Erythroblast (primary cell): ENCODE measurements at places on chromosomes 6 and 20.

GRCh38 chr20:11429168-11429567 is 488.5 kb upstream of the BTBD3 start:
- no peak for DNase-seq

DNA sequence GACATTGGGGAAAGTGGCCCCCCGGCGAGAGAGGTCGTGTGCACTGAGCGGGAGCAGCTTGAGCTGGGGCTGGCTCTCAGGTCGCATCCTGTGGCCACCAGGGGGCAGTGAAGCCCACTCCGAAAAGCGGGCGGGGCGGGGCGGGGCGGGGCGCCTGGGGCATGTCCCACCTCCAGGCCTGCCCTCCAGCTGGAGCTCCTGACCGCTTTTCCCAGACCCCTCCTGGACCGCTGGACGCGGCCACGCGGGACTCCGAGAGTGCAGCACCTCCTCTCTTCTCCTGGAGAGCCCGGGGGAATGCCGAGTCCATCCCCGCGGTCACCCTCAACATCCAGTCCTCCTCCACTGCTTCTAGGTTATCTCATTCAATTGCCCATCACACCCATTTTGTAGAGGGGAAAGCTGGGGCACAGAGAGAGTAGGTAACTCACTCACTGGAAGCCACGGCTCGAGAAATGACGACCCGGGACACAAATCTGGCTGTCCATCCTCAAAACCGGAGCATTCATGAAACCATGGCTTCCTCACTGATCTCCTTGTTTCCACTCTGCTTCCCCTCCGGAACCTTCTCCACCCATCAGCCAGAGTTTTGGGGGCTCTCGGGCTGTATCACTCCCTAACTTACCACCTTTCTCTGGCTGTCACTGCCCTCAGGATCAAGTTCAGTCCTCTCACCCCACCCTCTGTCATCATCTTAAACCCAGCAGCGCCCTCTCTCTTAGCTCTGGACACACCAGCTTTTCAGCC is 24.1 kb downstream of the COX4I2 start:
- DNase-seq = peak; percentile 80

DNA sequence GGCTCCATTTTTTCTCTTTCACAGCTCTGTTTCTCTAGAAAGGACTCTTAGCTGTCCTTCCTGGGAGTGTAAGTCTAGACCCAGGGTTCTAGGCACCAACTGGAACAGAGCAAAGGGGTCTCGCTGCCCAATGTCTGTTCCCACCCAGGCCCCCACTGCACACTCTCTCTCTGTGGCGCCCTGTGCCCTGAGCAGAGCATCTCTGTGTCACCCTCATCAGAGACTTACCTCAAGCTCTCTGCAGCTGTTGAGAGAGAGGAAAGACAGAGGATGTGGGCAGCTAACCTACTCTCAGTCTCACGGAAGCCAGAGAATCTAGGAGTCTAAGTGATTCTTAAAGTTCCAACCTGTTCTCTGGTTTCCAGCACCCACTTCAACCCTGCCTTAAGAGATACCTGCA is 9.5 kb downstream of the NCR2 start:
- no peak for DNase-seq

DNA sequence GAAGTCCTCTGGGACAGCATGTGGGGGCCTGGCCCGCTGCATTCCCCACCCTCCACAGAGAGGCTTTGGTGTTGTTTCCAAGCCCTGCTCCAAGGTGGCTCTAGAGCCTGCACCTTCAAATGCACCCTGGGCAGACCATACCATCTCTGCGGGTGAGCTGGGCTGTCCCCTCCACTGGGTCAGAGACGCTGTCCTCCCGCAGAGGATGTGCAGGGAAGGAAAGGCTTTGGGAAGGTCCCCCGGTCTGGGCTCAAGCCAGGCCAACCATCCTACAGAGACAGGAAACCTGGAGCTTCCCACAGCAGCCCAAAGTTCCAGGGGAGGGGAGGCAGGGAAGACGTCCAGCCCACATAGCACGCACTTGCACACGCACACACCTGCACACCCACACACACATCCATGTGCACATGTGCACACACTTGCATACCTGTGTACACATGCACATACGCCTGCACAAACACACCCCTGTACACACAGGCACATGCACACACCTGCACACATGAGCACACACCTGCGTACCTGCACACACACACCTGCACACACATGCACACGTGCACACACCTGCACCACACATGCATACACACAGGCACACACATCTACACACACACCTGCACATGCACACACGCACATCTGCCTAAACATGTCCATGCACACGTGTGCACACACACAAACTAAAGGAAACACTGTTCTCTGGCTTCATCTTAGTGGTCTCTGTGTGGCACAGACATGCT is 155.4 kb downstream of the ERMARD start:
- DNase-seq = no peak

DNA sequence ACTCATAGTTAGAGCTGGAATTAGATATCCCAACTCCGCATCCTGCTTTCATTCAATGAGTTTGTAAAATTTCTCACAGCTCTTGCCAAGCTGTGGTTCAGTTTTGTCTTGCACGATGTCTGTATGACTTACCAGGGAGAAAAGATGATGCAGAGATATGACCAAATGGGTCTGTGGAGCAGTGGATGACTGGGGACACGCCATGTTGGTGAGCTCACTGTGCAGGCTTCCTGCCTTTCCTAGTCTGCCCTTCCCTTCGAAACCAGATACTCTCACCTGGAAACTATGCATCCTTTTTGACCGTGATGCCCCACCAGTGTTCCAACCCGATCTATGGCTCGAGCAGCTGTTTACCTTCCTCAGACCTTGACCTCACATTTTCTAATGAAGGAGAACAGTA is 262.7 kb upstream of the BMP2 start:
- DNase-seq = no peak

DNA sequence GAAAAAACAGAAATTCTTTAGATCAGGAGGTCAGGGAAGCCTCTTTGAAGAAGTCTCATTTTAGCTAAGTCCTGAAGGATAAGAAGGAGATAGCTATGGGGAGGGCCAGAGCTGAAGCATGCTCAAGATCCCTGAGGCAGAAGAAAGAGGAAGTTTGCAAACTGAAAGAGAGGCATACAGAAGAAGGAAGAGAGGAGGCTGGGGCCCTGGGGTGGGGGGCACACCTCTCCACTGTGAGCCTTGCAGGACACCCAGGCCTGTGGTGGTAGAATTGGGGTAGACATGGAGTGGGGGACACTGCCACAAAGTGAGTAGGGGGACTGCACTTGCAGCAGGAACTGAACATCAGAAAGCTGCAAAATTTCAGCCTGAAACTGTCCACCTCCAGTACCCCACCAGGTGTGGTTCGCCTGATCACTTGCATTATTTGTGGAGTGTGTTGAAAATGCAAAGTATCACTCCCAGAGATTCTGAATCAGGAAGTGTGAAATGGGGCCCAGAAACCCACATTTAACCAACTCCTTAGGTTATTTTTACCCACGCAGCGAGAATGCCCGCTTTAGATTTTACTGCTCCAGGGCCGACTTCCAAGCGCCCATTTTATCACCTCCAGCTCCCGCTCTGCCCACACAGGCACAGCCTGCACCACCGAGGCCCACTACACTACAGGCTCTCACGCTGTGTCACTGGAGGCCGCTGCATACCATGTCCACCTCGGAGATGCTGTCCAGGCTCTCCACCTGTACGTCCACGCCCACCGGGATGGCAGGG is 44.0 kb downstream of the GABRR2 start:
- no peak for DNase-seq

- no peak for DNase-seq
Observed at GRCh38 chr6:135267085-135267484, 86.0 kb downstream of the MYB start.

DNA sequence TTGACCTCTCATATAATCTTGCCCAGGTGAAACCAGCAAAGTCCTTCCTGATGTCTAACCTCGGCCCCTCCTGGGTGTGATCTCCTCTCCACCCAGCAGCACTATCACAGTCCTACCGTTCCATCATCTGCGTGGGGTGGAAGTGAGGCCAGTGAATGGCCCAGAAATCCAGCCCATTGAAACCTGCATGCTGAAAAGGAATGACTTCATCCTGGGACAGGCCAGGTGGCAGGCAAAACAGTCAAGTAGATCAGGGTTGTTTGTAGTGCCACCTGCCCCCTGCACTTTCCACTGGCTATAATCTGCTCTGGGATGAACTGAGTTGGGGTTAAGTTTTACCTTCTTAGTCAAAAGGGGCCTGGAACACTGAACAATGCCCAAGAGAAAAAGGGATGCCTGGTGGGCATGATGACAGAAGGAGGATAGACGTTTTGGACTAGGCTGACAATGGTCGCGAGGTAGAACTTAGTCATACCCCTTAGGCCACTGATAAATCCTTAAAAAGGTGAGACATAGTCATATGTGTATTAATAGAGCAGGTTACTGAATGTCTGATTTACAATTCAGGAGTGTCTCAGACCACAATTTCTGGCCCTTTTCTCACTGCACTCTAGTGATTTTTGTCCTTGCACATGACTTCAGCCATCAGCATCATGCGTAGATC is 8.1 kb upstream of the HSP90AB1 start:
- DNase-seq = no peak

- no peak for DNase-seq
Observed at GRCh38 chr20:4925842-4926530, 75.3 kb downstream of the SLC23A2 start.
